Bone marrow (tissue), 2 donors: ENCODE measurements at places on chromosomes 3 and 15.

- DNase-seq, result no peak
These were observed 317.8 kb upstream of the C2CD4B start for GRCh38 chr15:62482785-62483429.

- no peak for DNase-seq
These were observed 22.8 kb downstream of the DUOX2 start for GRCh38 chr15:45091161-45091560.

GRCh38 chr3:186452517-186452916 lies 90.5 kb upstream of the DGKG start:
- no peak for DNase-seq

DNA sequence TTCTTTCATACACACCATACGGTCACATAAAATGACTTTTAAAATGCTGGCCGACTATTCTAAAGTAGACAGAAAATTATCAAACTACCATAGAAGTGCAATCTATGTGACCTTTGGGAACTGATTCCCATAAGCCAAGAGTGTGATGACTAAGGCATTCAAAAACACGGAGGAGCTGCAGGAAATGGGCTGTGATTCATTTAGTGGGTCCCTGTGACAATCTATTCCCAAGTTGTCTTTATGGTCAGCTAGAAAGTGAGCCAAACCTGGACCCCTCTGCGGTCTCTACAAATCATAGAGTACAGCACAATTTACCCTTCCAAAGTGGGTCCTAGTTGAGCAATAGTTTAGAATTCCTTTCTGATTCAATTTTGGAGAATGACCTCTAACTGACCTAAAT lies 251.5 kb upstream of the CBLB start:
- DNase-seq, result no peak

DNA sequence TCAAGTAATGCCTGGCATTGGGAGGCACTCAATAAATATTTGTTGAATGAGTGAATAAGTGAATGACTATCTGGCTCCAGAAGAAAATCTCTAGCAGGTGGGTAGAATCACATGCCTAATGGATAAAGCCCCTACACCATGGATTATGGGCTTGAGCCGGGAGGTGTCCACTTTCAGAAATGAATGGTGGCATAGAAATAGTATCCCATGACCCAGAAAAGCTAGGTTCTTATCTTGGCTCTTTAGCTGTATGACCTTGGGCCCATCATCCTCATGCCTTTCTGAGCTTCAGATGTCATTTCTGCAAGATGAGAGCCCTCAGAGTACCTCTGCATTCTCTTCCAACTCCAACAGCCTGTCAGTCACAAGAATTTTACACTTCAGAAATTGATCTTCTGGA lies 37.3 kb upstream of the TNIK start:
- no peak for DNase-seq

DNA sequence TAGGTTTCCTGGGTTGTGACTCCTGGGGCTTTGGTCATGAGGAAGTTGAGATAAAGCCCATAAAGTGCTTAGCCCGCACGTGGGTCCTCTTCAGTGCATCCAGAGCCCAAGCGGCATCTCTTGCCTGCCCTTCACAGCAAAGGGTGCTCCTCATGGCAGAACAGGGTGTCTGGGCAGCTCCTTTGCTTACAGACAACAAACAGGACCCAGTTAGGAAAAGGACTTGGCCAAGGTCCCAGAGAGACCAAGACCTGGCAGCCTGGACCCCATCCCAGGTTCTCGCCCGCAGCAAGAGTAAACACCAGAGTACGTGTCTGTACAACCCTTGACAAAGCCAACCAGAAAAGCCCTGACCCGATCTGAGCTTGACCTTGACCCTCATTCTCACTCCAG lies 27.0 kb downstream of the ALS2CL start:
- no peak for DNase-seq

DNA sequence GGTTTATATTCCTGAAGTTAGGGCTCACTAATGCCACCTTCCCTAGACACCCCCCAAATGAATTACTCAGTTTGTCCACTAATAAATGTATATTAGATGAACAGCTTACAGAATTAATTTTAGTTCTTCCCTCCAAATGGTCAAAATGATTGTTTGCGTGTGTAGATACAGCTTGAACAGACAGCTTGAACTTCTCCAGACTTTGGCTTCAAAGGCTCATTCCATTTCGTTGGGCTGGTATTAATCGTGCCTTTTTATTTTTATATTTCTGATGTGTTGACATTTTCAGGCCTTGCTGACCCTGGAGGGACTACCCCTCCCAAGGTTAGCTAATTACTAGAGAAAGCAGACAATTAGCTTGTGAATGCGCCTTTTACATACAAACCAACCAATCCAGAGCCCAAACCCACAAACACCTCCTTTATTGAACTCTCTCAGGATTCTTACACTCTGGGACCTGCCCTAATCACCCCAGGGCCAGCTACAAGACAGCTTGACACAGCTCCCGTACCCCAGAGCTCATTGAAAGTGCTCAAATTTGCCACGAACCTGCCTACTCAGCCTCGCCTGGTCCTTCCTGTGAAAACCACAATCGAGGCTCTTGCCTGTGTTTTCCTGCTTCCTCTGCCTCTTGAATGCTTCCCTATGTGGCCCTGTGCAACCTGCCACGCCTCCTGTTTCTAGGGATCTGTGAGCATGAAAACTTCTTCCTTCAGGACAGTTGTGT lies 40.3 kb downstream of the RPL22L1 start:
- no peak for DNase-seq

DNA sequence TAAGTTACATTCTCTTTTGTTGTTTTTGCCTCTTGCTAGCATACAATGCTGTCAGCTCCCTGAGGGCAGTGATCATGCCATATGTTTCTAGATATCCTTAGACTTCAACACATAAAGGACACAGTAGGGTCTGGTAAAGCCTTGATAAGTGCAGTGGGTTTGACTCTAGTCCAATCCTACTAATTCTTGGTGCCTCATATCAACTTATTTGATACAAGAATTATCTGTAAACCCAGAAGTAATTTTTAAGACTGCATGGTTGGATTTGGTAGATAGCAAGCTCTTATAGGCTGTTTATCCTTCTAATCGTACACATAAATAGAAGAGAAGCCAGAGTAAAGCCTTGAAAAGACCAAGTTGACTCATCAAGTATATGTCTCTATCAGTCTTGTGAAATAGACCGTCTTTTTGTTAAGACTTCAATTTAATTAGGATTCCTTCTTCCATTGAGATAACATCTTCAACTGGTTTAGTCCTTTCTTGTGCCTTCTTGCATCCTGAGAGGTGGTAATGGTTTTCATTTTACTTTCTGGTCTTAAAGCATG lies 265.6 kb upstream of the CDIN1 start:
- no peak for DNase-seq

DNA sequence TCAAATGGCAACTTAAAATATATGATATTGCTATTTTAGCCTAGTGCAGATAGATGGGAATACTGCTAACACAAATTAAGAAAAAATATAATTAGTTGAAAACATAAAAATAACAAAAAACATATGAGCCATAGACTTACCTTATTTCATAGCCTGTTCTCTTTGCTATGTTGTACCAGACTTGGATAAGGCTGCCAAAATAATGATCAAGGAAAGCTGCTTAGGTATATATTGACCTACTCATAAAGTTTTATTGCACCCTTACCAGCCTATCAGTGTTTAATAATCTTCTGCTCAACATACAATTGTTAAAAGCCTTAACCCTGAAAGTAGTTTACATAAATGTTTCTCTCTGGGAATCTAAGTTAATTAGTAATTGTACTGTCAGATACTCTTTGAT lies at the start of gene SI:
TSS of gene SI (minus strand) at position 204 of the 400 bp plus-strand sequence. CDS start 2,484 bp downstream, outside the sequence.
- no peak for DNase-seq

GRCh38 chr15:42692536-42692935 lies 44.4 kb downstream of the CDAN1 start:
- DNase-seq, result no peak

GRCh38 chr3:66227051-66227450 lies 6.2 kb downstream of the SLC25A26 start:
- DNase-seq, result no peak

GRCh38 chr3:72494626-72495025 lies 353.6 kb downstream of the SHQ1 start:
- no peak for DNase-seq

DNA sequence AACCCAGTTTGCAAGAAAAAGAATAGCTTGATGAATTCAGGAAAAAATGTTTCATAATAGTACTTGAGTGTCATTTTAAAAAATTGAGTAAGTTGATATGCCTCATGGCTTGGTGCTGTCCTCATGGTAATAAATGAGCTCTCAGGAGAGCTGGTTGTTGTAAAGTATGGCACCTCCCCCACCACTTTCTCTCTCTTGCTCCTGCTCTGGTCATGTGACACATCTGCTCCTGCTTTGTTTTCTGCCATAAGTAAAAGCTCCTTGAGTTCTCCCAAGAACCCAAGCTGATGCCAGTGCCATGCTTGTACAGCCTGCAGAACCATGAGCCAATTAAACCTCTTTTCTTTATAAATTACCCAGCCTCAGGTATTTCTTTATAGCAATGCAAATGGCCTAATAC lies 108.8 kb upstream of the CRBN start:
- no peak for DNase-seq

GRCh38 chr3:87125116-87125515 lies 102.0 kb upstream of the CHMP2B start:
- no peak for DNase-seq

- no peak for DNase-seq
These were observed 11.8 kb downstream of the MYO1E start for GRCh38 chr15:59360896-59361295.

GRCh38 chr15:99454941-99455788 lies 110.6 kb upstream of the MEF2A start:
- no peak for DNase-seq

DNA sequence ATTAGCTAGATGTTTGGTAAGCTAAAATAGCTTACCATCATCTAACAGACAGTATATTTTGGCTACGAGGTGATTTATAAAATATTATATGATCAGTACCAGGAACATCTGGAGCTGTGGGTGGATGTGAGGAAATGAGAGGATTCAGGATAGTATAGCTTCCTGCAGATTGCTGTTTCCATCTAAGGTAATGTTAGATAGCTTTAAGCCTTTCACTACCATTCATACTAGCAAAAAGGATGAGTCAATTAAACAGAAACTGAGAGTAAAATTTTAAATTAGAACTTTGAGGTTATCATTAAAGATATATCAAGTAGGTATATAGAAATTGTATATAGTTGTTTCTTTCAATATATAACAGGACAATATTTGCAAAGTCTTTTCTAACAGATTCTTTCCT lies 8.0 kb downstream of the ZBTB20 start:
- no peak for DNase-seq

GRCh38 chr3:76293856-76294255 lies 508.5 kb upstream of the ZNF717 start:
- no peak for DNase-seq

DNA sequence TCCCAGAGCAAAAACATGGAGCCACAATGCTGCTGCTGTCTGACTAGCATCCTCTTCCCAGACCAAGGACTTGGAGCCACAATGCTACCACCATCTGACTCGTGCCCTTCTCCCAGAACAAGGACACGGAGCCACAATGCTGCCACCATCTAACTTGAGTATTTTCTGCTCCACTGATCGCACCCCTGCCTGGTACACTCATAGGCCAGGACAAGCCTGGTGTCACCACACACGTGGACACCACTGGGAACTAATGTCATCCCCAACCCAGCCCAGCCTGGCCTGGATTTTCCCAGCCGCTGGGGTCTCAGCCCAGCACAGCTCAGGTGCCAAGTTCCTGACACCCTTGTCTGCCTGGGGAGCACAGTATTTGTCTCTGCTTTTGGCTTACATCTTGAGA lies 52.7 kb upstream of the GRIP2 start:
- no peak for DNase-seq

- no peak for DNase-seq
These were observed 723.4 kb downstream of the ZPLD1 start for GRCh38 chr3:103158183-103158582.

DNA sequence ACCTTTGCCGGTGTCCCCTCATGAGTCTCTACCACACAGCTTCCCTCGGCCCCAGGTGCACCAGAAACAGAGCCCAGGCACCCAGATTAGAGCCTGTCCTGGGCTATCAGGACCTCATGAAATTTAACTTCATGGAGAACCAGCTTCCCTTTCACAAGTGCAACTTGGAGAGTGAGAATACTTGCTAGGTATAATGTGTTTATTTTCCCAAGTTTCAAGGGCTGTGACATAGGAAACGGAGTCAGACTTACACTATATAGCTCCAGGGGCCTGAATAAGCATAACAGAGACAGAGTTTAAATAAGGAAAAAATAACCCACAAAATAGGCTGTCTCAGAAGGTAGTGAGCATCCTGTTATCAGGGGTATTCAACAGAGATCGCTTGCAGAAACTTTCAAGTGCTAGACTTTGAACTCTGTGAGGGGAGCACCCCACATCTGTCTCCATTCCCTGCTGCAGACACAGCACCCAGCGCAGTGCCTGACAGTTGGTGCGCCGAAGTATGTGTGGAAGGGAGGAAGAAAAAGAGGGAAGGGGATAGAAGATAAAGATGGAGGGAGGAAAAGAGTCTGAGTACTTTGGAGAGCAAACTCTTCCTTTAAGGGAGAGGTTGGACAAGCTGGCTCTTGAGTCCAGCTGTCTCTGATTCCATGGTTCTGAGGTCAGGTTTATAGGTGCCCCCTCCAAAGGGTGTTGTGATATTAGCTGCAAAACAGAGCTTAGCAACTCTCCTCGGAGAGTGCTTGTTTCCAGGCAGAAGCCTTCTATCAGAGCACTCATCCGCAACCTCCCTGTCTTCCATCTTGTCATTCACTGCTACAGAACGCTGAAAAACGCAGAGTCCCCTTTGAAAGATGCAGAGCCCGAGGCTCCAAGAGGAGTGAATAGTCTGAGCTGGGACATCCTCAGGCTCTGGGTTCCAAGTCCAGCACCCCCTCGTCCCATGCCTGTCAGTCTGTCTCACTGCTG lies 84.8 kb downstream of the CPN2 start:
- no peak for DNase-seq

DNA sequence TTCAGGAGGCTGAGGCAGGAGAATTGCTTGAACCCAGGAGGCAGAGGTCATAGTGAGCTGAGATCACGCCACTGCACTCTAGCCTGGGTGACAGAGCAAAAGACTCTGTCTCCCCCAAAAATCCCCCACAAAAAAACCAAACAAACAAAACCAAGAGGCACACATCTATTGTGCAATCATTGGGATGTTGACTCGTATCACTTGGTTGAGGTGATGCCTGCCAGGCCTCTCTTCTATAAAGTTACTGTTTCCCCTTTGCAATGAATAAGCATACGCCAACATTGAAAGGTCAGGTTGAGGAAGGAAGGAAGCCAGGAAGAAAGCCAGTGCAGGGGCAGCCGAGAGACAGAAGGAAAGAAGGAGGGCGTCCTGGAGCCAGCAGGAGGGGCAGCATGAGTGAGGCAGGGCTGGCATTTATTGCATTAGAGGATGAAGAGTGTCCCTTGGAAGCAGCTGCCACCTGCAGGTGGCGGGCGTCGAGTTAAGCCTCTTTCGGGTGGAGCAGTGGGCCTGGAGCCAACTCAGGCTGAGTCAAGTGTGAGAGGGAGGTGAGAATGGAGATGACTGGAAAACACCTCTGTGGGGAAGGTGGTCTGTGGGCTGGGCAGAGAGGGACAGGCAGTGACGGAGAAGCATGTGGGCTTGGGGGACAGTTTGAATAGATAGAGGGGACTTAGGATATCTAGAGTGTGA lies 8.3 kb upstream of the CSPG4 start:
- peak; percentile 20 for DNase-seq
